Cerebellum (tissue), 4 donors: ENCODE measurements at places on chromosomes 4 and X.

DNA sequence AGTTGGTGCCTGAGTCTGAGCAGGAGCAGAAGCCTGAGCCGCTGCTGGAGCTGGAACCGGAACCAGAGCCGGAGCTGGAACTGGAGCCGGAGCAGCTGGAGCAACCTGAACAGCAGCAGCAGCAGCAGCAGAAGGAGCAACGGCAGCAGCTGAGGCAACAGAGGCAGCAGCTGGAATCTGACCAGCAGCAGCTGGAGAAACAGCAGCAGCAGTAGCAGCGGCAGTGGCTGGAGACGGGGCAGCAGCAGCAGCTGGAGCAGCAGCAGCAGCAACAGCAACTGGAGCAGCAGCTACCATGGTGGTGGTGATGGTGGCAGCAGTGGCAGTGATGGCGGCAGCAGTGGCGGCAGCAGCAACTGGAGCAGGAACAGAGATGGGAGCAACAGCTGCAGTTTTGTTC, 61.5 kb downstream of the AMOT start:
- no peak for DNase-seq

DNA sequence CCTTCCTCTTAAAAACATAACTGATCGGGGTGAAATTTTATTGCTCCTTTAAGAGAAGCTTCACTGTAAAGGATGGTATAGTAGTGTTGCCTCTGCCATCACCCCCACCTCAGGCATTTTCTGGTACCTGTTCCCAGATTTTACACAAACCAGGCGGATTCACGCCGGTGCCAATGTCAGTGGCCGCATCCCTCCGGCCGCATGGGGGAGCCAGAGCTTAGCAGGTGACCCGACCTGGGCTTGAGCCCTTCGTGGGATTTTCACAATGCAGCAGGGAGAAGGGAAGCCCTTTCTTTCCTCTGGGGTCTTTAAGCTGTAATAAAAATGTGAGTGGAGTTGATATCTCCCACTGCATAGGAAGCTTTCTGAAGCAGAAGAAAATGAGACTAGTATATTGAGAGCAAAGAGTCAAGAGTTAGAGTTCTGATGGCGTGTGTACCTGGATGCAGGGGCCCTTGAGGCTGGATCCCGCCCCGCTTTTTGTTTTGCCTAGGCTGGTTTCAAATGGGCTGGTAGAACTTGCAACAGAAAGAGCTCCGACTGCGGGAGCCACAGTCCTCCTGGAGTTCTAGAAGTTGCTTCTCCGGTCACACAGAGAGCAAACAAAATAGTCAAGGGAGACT, 59.4 kb downstream of the POLR2B start:
- DNase-seq: peak; percentile 5

DNA sequence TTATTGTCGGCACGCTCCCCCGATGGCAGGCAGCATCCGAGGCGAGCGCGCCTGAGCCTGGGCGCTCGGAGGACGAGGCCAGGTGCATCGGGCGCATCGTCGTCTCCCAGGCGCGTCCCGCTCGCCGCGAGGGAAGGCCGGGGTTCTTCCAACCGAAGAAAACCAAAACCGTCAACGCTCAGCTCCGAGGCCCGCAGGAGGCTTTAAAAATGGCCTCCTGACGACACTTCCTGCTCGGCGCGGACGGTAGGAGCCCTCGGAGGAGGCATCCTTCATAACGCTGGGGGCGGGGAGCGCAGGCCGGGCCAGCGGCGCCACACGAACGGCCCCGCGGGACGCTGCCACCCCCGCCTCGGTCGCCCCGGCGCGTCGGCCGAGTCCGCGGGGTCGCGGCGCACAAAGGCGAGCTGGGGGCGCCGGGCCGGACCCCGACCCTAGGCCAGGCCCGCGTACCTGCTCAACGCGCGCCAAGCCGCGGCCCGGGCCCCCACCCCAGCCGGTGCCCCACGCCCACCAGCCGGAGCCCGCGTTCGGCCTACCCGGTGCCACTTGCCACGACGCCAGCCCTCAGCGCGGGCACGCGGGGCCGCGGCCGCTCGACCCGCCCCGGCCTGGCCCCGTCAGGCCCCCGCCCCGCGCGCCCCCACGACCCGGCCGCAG, 501 bp downstream of the ZNF518B start:
- DNase-seq: peak; percentile 50

DNA sequence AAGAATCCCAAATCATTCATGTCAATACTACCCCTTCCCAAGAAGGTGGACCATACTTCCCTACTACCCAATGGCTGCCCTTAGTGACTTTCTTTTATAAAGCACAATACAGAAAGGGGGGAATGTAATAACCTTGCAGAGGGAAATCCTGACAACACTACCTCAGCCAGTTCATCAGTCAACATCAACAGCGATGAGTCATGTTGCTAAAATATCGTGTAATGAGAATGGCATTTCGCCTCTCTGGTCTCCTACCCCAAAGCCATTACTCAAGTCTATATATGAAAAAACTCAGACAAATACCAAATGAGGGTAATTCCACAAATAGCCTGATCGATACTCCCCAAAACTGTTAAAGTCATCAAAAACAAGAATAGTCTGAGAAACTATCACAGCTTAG, 3.3 kb upstream of the MAGEA8 start:
- DNase-seq: no peak

DNA sequence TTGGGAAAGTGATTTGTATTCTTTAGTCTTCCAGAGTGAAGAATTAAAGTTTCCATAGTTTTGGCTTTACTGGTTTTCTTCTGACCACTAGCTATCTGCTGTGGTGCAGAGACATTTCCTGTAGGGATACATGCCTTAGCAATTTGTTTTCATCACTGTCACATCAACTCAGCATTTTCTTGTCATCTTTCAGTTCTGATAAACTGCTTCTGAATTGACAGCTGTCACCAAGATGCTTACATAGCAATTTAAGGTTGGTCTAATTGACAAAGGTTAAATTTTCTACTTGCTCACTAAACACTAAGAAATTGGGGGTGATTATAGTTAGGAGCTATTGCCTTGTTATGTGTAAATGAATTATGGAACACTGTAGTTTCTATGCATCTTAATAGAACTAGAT, 232.5 kb downstream of the TEX13A start:
- no peak for DNase-seq

DNA sequence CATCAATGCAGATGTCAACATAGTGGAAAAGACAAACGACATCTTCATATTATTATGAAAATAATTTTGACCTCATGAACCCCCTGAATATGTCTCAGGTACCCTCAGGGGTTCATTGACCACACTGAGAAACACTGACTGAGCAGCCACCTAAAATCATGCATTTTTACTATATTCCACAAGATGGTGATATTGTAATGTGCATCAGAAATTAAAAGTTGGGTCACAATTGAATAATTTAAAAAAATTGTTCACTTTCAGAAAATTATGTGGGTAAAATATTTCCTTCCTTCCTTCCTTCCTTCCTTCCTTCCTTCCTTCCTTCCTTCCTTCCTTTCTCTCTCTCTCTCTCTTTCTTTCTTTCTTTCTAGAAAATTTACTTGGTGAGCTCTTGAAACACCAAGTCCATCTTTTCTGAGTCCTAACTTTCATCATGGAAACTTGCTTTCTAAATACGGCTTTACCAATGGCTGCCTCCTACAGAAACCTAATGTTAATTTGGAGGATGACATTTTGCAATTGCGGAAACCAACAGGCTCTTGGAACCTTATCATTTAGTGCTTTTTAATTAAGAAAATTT, 103.6 kb downstream of the RTL3 start:
- DNase-seq: no peak

- no peak for DNase-seq
Measured at GRCh38 chr4:99381588-99382175, 29.1 kb upstream of the ADH1C start.

DNA sequence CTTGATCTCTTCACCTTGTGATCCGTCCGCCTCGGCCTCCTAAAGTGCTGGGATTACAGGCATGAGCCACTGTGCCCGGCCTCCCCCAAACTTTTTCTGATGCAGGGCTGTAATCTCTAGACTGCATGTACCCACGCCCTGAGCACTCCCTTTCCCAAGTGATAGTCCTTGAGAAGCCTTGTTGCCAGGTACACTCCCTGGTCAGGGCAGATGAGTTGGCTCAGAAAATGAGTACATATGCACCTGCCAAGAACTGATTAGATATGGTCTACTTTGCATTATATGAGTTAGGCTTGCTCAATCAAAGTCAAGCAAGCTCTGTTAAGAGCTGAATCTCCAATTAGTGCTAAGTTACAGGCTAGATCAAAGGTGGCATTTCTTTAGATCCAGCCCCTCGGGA, 20.3 kb downstream of the APOO start:
- no peak for DNase-seq

- DNase-seq: no peak
Measured at GRCh38 chrX:43716696-43717095, 60.6 kb downstream of the MAOA start.

GRCh38 chrX:110161361-110161686, 156.6 kb downstream of the AMMECR1 start:
- no peak for DNase-seq

- DNase-seq: no peak
Measured at GRCh38 chrX:118356154-118356701, 10.3 kb downstream of the WDR44 start.

- DNase-seq: no peak
Measured at GRCh38 chrX:107985033-107985432, 2.9 kb upstream of the TEX13B start.

- DNase-seq: no peak
Measured at GRCh38 chr4:121799208-121799823, 1.8 kb upstream of the EXOSC9 start.

DNA sequence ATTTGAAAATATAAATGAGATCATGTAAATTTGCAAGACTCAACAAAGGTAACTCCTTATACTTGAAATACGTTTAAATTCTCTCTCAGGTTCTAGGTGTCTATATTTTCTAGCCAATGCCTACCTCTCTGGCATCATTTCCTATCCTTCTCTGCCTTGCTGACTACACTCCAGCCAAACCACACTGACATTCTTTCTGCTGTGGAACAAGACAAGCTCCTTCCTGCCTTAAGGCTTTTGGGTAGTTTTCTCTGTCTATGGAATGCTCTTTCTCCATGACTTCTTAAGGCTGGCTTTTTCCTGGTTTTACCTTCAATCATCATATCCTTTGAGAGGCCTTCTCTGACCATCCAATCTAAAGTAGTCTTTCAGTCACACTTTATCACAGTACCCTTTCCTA, 201.0 kb downstream of the SPRY1 start:
- DNase-seq: no peak

DNA sequence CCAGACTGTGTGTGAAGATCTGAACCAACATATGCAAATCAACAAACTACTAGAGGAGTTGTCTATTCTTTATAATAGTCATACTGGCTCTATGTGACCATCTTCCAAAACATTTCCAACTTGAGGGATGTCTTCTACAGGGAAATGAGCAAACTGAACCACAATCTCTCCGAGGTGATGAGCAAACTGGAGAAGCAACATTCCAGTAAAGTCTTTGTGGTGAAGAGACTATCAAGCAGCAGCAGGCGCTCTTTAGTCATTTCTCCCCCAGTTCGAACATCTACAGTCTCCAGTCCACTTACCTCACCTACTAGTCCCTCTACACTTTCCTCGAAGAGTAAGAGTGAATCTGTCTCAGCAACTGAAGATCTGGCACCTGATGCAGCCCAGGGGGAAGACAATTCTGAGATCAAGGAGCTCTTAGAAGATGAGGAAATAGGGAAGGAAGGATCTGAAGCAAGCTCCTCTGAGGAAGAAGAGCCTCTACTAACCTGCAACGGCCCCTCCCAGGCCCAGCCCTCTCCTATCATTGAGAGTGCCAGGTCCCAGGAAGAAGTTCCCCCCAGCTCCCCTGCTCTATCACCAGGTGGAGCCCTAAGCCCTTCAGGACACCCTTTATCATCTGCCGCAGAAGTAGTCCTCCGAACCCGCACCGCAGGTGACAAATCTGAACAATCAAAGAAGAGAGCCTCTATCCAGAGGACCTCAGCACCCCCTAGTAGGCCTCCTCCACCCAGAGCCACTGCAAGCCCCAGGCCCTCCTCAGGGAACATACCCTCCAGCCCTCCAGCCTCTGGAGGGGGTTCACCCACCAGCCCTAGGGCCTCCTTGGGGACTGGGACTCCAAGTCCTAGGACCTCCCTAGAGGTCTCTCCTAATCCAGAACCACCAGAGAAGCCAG, 98.1 kb downstream of the HNRNPD start:
- DNase-seq: no peak

DNA sequence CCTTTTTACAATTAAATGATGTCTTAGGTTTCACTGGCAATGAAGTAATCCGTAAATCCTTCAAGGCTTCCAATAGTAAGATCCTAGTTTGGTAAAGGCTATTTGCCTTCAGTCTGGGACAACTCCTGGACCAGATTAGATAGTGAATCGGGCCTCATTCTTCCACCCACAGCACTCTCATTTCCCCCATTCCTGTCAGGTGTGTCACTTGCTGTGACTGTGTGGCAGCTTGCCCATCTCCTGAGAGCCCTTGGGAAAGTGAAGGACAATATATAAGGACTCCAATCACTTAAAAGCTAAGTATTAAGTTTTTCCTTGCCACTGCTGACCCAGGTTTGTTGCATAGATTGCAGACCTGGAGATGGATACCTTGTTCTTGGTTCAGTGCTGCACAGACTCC, 3.3 kb upstream of the GASK1B start:
- no peak for DNase-seq

DNA sequence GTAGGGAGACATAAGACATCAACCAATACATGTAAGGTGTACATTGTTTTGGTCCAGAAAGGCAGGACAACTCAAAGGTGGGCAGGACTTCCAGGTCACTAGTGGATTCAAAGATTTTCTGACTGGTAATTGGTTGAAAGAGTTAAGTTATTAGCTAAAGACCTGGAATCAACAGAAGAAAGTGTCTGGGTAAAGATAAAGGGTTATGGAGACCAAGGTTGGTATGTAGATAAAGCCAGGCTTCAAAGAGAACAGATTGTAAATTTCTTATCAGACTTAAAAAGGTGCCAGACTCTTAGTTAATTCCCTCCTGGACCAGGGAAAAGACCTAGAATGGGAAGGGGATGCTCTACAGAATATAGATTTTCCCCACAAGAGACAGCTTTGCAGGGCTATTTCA, 28.3 kb upstream of the GAB1 start:
- DNase-seq: no peak

- no peak for DNase-seq
Measured at GRCh38 chrX:22237479-22237878, 35.2 kb upstream of the CBLL2 start.

GRCh38 chr4:121164291-121164690, at the start of gene TNIP3:
Gene TNIP3, minus strand, starts transcription at chr4:121164321. Its CDS starts 196 bp downstream, at chr4:121164125.
- no peak for DNase-seq

- DNase-seq: no peak
Measured at GRCh38 chr4:70559924-70560323, 32.1 kb upstream of the AMBN start.

DNA sequence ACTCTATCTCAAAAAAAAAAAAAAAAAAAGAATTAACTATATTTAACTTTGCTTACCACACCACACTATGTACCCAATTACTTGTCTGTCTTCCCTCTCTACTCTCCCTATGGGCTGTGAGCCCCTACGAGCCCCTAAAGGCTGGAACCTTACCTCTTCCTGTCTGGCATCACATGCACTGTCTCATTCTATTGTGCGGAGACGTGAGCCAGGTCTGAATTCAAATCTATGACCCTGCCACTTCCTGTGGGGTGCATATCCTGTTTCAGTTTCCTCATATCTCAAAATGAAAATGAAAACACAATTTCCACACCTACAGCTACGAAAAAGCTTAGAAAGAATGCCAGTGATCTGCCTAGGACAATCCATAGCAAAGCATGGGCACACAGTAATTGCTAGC, 42.9 kb upstream of the HS3ST1 start:
- DNase-seq: no peak

GRCh38 chr4:170386971-170387370, 297.2 kb upstream of the AADAT start:
- DNase-seq: no peak
